ENCODE measurements at places on chromosomes 2 and 18. TPM values are rescaled to one million over a fixed set of nuclear protein-coding genes. Genes with fewer than 3 reads are reported as not detected.

GRCh38 chr2:129118296-129118695, 799.6 kb upstream of the HS6ST1 start:
- H3K4me3 ChIP-seq = no peak overlapping the region
- H3K4me1 ChIP-seq = no peaks in the 10 kb centered on the region
- H3K27me3 ChIP-seq = no peaks in the 10 kb centered on the region
- H3K27ac ChIP-seq = no peak overlapping the region
- no peaks in the 10 kb centered on the region for H3K36me3 ChIP-seq
- no peak for DNase-seq

- H3K4me1 ChIP-seq = no peaks in the 10 kb centered on the region
- no peak overlapping the region for H3K27ac ChIP-seq
- H3K36me3 ChIP-seq = no peaks in the 10 kb centered on the region
- no peak for DNase-seq
- H3K4me3 ChIP-seq = no peak overlapping the region
Observed at GRCh38 chr2:67561457-67561965, 164.4 kb downstream of the ETAA1 start.

DNA sequence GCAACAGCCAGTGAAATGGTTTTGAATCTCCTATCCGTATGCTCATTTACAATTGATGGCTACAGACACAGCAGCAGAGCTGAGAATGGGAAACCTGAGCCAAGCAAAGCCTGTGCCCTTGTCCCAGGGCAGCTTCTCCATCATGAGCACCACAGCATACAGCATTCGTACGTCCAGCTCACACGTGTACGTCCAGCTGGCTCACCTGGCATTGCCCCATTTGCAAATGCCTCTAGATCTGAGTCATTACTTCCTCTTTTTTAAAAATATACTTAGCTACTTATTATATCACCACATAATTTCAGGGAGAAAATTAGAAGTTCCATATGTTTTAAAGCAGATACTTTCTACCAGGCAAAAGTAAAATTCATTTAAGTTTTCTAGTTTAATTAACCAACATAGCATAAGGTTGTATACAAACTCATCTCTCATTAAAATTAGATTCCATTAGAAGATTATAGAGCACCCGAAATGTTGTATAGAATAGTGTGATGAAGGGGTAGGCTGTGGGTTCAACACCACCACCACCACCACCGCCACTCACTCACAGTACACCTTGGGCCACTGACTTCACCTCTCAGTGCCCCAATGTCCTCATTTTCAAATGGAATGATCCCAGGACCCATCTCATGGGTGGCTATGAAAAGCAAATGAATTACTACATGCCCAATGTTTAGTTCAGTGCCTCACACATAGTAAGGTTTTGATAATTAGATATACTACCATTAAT, 31.4 kb upstream of the TMEM177 start:
- no peaks in the 10 kb centered on the region for H3K4me1 ChIP-seq
- H3K27me3 ChIP-seq = peaks cover 19% of the 10 kb centered on the region
- no peak overlapping the region for H3K27ac ChIP-seq
- no peaks in the 10 kb centered on the region for H3K36me3 ChIP-seq
- no peak for DNase-seq

DNA sequence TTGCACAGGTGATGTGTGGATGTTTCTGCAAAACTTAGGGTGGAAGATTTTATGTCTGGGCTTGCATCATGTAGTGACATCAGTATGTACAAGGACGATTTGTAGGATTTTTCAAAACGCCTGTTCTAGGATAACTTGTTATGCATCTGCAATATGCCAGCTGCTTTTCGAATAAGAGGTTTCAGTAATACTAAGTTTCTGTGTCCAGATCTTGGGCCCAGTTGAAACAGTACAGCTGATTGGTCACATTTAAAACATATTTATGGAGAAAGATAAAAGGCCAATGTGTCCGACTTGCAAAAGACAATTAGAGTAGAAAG, 1.2 kb downstream of the PTPN4 start:
- H3K27me3 ChIP-seq = peaks cover 3% of the 10 kb centered on the region
- peak overlapping the region; percentile 80 for H3K27ac ChIP-seq
- DNase-seq = no peak
- peaks cover 3% of the 10 kb centered on the region for H3K36me3 ChIP-seq
- peaks cover 53% of the 10 kb centered on the region for H3K4me1 ChIP-seq

Gene MAL
- total RNA-seq = 264 TPM

All from activated T-helper 1 cell treated with anti-CD3 and anti-CD28 coated beads, Interleukin-12 subunit alpha, Interleukin-12 subunit beta, Interleukin-2, Interleukin-4 antibody, amounts not matched to agents 30 ng/mL and 10 ng/mL and 1 ng/mL, durations not matched to agents 14 hours and 24 hours and 36 hours (primary cell).